ENCODE measurements at places on chromosomes 12 and 14.

DNA sequence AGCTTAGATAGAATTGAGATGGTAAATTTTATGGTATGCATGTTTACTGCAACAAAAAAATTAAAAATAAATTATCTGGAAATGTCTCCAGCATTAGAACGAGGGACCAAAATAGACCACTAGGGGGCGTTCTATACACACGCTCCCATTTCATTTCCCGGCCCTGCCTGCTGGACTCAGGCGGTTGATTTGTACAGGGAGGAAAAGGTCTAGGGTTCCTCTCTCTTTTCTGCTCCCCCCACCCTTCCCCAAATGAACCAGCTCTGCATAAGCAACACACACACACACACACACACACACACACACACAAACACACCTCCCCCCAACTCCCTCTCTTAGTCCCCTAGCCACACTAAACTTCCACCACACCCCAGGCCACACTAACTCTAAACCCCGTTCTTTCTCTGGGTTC lies 7.8 kb upstream of the DTX1 start:
- peak; percentile 59 for DNase-seq

DNA sequence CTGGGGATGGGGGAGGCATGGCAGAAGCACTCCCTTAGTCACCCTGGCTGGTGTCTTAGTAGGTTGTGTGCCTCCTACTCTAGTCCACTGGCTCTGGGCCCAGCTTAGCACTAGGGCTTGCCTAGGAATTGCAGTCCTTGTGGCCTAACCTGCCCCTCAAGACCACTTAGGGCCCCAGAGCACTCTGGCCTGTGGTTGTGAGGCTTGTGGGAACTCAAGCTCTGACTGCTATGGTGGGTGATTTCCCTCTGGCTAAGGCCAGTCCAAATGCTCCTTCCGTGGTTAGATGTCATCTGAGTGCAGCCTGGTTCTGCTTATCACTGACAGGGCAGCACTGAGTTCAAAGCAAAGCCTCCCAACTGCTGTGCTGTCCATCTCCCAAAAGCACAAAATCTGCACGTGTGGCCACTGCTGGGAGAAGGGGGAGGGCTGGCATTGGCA lies 20.2 kb downstream of the FGD4 start:
- DNase-seq, result peak; percentile 40

DNA sequence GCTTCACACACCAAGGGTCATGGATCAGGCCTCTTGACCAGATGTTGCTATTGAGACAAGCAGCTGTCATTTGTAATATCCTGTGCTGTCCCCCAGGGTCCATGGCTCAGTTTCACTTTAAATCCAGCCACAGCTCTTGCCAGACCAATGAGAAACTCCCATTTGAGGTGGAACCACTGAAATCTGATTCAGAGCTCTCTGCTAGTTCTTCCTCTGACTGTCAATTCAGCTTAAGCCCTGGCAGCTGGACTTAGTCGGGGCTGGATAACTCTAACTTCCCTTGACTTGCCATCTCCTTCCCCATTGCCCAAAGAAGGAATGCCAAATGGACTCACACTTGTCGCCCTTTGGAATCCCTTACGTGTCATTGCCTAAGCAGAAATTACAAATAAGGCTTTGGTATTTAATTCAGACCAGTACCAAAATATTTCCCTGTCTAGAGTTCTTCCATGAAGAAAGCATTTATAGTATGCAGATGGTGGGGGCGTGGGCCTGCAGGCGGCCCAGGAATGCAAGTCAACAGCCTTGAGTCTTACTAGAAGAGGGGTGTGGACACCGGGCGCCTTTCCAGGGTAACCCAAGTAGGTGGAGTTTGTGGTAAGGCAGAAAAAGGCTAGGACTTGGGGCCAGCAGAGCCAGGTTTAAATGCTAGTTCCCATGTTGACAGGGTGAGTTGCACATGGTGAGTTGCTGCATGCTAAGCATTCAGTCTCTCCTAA lies 96.9 kb upstream of the TMPO start:
- peak; percentile 97 for DNase-seq

DNA sequence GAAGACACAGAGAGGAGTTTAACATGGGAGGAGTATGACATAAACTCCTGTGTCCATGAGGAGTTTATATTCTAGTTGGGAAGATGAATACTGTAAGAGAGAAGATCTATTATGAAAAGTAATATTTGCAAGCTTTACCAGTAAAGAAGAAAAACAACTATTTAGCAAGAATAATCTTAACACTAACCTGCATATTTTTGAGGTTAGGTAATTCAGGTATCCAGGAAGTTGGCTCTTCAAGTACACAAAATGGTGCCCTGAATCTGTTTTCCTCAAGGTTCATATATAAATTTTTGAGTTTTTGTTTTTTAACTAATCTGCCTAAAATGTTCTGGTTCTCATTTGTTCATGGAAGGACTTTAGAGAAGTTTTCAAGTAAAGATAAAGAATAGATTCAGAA lies 33.9 kb upstream of the KCNMB4 start:
- no peak for DNase-seq

All from astrocyte of the spinal cord (primary cell).